ENCODE measurements at places on chromosomes 5 and 9.

DNA sequence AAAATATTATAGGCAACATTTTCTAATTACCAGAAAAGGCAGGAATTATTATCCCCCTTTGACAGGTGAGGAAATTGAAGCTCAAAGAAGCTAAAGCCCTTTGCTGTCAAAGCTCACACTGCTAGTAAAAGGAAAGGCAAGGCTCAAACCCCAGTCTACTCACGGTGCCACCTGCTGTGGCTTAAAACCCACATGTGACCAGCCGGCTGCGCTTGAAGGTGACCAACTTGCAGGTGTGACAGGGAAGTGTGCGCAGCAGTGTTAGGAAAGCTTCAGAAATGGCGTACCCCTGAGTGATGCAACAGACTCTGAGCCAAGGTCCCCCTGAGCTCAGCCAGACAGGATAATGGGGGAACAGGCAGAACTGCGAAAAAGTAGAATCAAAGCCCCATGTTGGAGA lies 45.2 kb downstream of the PAX5 start:
- no peak for DNase-seq

DNA sequence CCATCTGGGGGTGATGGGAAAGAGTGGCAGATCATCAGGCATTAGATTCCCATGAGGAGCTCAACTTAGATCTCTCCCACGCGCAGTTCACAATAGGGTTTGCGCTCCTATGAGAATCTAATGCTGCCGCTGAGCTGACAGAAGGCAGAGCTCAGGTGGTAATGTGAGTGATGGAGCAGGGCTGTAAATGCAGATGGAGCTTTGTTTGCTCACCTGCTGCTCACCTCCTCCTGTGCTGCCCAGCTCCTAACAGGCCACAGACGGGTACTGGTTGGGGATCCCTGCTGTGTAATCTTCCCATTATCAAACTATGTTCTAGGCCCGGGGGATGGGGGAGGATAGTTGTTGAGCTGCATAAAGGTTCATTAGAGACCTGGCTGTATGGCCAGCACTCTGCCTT lies 58.4 kb downstream of the UGCG start:
- DNase-seq: no peak

GRCh38 chr9:86355814-86356213 lies 1.6 kb upstream of the TUT7 start:
- no peak for DNase-seq

- DNase-seq: no peak
Observed at GRCh38 chr5:120901199-120901598, 437.1 kb downstream of the PRR16 start.

GRCh38 chr9:89493671-89494070 lies 4.2 kb downstream of the SEMA4D start:
- no peak for DNase-seq

DNA sequence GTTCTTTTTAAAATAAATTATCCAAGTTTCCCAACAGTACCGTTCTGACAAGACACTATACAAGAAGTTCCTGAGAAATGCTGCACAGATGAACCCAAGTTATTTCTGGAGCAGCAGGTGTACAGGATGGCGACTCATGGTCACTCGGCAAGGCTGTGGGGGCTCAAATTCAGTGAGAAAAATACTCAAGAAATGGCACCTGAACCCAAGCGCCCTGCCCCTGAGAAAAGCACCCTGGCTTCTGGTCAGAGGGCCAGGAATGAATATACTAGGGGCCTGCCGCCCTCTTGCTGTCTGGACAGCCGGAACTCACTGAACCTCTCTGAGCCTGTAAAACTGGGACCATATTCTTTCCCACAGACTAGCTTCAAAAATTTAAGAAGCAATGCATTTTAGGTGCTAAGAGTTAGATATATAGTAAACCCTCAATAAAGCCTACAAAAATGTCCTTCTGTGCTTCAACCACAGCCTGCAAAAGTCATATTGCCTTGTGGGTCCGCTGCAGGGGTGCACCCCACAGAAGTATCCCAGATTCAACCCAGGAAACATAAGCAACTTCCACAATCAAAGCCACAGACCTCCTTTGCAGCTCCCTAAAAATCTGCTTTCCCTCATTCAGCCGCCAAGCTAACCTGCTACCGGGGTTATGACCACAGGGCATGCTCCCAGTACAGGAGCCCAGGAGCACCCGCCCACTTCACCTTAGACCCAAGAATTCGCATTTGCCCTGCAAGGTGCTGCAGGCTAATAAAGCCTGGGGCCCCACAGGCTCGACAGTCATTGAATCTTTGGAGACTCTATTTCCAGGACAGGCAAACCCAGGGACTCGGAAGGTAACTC lies 1.4 kb downstream of the RAPGEF1 start:
- DNase-seq: no peak

DNA sequence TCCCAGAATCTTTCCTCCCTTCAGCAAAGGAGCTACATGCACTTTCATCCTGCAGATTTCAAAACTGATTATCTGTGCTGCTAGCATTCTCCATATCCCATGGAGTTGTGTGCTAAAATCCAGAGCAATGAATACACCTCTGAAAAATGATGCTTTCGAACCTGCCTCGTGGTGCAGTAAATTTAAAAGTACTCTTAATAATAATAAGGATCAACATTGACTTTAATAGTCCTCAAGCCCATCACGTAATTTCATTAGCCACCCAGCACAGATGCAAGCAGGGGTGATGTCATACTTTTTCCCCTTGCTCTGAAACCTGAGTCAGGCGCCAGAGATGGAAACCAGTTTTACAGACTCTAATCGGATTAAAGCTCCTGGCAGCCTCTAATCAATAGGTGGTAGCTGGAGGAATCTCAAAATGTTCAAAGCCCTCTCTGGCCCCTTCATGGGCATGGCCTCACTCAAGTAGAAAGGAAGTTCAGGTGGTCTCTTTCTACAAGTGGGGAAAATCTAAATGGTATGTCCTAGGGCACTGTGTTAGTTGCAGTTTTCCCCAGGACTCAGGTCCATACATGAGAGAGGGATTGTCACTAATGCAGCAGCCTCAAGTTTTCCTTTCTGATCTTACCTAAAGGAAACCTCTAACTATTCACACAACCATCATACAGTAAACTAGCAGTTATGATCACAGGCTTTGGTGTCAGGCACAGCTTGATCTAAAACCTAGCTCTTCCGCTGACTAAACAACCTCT lies 221.6 kb upstream of the SLC30A5 start:
- DNase-seq: no peak

DNA sequence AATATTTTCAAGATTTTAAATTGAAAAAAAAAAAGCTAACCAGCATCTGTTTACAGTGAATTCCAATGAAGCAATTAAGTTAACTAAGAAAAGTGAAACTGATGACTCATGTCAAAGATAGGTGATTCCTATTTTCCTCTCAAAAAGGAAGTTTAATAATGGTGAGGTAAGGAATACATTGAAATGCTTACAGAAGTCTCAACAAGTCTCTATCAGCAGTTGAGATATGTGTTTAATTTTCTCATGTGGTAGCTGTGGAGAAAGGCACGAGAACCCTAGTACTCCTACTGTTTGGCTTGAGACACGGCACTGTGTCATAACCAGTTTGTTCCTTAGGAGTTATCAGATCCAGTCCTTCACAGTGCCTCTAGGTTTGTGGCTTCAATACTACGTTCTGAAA lies 114.5 kb downstream of the SLC25A46 start:
- DNase-seq: no peak

DNA sequence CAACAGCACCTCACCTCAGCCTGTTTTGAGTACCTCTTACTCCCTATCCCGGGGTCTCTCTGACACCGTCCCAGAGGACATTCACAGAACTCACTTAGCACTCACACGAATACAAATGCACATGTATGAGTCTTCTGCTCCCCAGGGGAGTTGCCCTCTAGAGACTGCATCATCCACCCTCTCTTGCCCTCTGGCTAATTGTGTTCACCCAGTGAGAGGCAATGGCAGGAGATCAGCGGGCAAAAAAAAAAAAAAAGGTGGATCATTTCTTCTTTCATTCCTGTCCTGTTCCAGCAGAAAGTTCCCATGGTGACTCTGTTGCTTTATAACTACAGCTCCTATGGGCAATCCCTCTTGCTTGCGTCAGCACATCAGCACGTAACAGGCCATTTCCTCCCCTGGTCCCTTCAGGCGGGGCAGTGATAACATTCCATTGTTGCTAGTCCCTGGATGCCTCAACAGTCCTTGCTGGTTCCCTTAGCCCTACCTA lies 23.5 kb upstream of the SNX2 start:
- DNase-seq: no peak

DNA sequence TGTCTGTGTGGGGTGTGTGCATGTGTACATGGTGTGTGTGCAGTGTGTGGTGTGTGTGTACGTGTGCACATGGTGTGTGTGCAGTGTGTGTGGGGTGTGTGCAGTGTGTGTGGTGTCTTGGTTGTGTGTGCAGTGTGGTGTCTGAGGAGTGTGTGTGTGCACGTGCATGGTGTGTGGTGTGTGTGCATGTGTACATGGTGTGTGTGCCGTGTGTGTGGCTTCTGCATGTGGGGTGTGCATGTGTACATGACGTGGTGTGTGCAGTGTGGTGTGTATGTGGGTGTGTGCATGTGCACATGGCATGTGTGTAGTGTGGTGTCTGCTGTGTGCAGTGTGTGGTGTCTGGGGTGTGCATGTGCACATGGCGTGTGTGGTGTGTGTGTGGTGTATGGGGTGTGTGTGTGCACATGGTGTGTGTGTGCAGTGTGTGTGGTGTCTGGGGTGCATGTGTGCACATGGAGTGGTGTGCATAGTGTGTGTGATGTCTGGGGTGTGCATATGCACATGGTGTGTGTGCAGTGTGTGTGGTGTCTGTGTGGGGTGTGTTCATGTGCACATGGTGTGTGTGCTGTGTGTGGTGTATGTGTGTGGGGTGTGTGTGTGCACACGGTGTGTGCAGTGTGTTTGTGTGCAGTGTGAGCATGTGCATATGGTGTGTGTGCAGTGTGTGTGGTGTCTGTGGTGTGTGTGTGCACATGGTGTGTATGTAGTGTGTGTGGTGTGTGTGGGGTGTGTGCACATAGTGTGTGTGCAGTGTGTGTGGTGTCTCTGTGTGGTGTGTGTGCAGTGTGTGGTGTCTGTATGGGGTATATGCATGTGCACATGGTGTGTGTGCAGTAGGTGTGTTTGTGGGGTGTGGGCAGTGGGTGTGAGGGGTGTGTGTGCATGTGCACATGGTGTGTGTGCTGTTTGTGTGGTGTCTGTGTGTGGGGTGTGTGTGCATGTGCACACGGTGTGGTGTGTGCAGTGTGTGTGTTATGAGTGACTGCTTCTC lies 40.6 kb upstream of the ZNG1F start:
- no peak for DNase-seq

DNA sequence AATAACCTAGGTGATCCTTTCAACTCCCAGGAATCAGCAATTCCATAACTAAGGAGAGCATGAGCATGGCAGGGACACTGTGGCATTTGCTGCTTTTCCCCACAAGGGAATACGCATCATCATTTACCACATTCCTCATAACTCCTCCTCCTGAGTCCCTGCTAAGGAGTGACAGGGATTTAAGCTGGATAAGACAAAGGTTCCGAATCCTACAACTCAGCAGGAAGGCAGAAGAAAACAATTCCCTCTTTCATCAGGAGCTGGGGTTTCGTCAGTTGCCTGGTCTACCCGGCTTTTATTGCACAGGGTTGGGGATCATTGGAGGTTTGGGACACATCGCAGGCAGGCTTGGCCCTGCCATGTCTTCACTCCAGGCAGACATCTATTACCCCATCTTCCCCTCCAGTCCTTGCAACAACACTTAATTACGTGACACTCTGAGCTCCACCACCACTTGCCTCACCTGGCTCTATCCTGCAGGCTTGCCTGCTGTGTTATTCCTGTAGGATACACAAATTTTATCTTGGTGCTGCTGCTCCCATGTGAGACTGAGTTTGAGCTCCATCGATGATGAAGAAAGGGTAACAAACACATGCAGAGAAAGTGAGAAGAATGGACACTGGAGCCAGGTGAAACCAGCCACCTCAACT lies 563.0 kb upstream of the KLF4 start:
- no peak for DNase-seq

GRCh38 chr9:89372979-89373378 lies 54.7 kb downstream of the SECISBP2 start:
- DNase-seq: no peak

DNA sequence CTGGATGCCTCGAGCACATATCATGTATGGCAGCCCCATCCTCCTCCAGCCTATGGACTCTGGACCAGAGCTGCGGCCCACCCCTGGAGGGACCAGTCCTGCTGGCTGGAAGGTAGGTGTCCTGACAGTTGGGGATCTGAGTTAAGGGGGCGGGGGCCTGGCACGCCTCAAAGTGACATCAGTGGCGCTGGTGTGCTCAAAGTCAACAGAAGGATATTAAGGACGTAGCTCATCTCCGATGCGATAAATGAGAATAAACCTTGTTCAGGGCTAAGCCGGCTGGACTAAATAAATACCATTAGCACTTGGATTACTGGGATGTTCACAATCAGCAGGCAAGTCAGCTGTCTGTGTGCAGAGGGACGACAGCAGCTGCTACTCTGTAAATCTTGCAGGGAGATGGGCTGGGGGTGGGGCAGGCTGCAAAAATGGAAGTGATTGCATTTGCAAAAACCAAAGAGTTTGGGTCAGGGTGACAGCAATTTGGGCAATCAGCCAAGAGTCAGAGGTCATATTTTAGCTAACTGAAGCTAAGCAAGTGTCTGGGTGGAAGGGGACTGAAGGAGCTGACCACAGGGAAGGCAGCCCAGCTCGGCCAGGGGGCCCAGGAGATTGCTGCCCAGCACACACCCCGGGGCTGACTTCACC lies 80.0 kb upstream of the LRRTM2 start:
- DNase-seq: no peak

DNA sequence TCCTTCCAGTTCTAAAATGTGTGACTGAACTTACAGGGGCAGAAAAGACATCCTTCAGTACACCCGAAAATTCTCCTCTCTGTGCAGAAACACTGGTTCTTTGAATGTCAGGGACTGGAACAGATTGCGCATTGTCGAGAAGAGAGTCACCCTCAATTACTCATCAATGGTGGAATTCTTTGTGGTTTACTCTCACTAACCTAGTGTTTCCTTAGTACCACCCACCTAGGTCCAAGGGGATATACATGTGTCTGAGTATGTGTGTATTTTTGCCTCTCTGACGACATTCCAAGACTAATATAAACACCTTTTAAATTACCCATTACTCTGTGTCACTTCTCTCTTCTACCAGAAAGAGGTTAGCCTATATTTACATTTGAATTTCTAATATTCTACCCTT lies 660.8 kb downstream of the TLE1 start:
- DNase-seq: no peak

DNA sequence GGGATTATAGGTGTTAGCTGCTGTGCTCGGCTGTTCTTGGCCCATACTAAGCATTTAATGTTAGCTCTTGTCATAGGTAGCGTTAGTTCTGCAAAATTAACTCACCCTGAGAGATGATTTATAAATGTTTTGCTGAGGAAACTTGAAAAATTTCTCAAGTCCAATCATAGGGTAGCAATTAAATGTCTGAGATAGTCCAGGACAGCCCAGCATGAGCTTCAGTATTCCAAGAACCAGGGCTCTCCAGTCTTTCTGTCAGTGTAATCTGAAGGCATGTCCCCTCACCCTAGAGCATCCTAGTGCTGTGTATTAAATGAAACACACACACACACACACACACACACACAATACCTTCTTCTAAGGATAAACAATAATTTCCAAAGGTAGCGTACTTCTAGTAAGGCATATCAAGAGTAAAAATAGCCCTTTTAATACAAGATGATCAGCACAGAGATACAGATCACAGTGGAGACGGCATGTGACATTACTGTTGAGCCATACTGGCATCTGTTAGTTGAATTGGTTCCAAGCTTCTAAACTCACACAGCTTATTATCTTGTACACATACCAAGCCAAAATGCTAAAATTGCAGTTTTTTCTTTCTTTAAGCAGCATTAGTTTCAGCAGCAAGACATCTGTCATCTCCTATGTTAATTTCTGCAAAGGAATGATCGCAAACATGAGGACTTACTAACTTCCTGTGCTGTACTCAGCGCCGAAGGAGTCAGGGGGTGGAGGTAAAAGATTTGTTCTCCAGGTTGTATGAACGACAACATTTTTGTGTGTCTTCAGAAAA lies 46.3 kb upstream of the JMY start:
- DNase-seq: no peak

Measured in GM19239 (cell line).